ENCODE measurements at places on chromosomes 3 and 15.

DNA sequence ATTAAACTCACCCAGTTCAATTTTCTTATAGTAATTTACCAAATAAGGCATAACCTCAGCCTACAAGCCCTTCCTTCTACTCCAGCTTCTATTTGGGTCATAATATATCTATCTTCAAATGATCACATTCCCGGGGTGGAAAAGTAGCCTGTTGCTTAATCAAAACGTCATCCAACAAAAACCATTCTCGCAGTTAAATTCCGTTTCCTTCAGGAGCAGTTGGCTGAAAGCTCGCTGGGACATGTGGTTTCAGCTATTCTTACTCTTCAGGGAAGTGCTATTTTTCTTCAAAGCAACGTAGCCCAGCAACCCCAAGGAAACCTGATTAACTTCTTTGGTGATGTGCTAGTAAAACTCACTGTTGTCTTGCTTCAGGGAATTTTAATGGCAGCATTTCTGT is 59.6 kb downstream of the MAGI1 start:
- no peak for DNase-seq

DNA sequence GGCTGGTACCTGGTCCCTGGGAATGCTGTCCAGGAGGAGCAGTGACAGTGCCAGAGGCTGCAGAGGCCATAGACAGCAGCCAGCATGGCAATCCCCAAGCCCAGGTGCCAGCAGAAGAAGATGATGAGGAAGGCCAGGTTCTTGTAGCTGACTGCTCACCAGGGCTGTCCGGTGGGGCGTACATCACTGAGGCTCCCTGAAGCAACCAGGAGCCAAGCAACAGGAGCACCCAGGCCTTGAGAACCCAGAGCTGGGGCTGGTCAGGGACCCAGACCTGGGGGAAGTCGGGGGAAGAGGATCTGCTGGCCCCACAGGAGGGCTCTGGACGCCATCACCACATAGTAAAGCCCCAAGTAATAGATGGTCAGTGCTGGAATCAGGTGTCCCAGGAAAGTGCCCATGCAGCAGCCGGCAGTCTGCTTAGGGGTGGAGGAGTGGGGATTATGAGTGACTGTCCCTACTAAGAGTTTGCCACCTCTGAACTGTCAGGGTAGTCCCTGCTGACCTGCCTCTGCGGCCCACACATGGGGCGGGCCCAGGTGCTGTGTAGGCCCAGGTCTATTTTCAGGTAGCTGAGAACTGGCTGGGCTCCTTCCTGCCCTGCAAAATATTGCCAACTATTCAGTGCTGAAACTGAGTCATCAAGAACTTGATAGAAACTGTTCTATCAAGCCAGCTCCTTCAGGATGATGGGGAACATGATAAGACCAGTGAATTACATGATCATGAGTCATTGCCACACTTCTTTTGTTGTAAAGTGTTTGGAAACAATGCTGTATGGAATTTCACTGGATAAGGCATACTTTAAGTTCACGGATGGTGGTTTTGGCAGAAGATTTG is 68.7 kb downstream of the CHRD start:
- DNase-seq, result no peak

DNA sequence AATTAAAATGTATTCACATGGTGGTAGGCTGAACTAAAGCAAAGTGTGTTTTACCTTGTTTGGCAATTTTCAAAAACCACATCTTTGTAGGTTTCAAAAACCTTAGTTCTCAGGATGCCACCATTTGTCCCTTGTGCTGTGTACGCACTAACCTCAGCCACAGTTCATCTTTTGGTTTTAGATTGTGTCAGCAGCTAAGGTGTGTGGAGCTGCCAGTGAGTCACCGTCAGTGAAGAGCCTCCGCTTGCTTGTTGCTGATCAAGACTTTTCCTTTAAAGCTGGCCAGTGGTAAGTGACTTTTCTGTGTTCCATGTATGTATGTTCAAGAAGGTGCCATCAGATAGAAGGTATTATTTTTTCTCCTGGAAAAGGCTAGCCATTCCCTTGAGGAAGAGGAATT is 21.1 kb downstream of the OXNAD1 start:
- no peak for DNase-seq

GRCh38 chr3:166209701-166210100 is 372.5 kb upstream of the BCHE start:
- DNase-seq, result no peak

GRCh38 chr15:101246824-101247745 is 4.8 kb downstream of the CHSY1 start:
- no peak for DNase-seq

- DNase-seq, result no peak
These were observed 241.6 kb upstream of the ZPLD1 start for GRCh38 chr3:102193255-102193654.

DNA sequence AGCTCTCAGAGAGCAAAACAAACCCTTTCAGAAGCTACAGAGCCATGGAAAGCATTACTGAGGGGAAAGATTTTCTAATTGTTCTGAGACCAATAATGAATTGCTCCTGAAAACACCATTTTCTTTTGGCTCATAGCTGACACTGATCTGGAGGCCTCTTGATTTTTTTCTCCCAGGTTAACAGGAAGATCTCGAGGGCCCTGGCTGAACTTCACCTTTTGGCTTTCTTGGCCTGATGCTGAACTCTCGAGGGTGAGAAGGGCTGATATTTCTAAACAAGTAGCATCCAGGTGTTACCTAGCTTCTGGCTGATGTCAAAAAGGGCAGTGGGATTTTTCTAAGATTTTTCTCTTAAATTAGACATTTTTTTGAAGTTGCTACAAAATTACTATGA is 19.9 kb upstream of the NFKBIZ start:
- DNase-seq, result no peak

DNA sequence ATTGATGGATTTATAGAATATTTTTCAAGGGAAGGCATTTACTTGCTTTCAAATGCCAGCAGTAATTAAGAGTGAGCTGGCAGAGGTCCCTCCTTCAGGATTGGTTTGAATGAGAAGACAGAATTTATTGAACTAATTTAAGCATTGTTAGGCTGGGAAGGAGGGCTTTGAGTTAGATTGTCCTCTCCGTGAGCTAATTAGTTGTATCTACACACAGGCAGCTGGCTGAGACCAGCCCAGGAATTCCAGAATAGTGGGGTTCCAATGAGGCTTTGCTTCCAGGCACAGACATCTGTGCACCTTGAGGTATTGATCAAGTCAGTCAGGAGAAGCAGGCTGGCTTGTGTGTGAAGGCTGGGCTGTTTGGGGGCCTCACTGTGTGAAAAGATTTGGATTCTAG is 124.0 kb upstream of the WNT5A start:
- no peak for DNase-seq

- peak; percentile 43 for DNase-seq
These were observed 52.2 kb downstream of the IGF1R start for GRCh38 chr15:98700519-98700918.

GRCh38 chr15:52257734-52258062 is 37.9 kb downstream of the MYO5C start:
- DNase-seq, result peak; percentile 98

DNA sequence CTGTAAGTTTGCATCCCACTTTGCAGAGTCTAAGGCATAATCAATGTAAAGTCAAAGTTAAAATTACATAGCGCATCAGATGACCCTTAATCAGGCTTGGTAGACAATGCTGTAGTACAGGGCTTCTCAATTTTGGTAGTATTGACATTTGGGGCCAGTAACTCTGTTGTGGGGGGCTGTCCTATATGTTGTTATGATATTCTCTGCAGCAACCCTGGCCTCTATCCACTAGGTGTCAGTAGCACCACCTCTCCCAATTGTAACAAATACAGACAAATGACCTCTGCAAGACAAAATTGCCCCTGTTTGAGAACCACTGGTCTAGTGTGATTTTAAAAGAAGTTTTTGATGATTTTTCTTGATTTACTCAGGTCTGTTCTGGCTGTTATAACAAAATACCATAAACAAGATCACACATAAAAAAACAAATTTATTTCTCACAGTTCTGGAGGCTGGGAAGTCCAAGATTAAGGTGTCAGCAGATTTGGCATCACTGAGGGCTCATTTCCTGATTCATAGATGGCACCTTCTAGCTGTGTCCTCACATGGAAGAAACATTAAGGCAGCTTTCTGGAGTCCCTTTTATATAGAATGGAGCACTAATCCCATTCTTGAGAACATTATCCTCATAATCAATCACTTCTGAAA is 37.6 kb upstream of the SLC9A9 start:
- peak; percentile 74 for DNase-seq

- peak; percentile 53 for DNase-seq
These were observed 16.8 kb downstream of the ARMC8 start for GRCh38 chr3:138203938-138204337.

GRCh38 chr3:42836150-42837123 is 27.2 kb downstream of the ACKR2 start:
- no peak for DNase-seq

DNA sequence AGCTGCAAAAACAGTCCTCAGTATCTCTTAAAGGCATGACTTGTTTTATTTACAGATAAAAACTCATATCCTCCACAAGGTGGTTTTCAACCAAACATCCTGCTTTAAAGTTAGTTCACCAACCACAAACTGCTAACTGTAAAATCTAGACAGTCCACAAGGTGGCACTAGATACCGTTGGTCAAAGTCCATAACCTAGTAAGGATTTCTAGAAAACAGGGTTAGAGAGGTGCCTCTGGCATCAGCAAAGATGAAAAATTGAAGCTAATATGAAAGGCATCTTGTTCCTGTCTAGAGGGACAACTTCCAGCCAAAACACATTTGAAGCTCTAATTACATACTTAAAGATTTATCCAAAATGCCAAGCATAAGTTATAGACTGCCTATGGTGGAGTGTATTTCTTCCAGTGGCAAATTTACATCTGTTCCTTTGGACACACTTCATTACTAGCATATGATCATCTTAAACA is 56.0 kb downstream of the ZMAT3 start:
- DNase-seq, result peak; percentile 82

DNA sequence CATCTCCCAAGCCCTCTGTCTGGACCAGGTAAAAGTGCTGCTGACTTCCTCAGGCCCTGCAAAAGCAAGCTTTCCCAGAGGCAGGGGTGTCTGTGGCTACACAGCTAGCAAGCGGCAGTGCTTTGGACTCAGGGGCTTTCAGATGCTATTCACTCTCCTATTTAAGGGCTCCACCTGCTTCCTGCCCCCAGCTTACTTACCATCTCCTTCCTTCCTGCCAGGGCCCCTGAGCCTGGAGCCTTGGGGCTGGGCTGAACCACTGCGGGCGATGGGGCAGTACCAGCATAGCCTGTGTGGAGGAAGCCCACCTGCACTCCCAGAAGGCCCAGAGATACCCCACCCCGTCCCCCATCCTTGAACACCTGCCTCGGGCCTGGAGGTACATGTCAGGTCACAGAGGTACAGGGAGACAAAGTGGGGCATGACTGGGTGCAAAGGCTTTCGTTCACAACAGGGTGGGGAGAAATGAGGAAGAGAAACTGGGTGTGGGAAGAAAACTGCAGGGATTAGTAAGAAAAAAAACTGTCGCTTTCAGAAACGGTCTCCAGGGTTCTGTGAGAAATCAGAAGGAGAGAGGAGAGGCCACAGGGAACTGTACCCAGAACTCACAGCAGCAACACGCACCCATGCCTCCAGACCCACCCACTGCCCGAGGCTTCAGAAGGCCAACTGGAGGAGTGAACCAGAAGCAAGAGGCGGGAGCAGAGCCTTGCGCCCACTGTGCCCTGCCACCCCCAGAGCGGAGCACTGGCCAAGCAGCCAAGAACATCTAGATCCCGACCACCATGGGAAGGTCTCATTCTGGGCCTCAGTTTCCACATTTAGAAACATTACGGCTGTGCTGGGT is 49.5 kb downstream of the CCDC12 start:
- no peak for DNase-seq

DNA sequence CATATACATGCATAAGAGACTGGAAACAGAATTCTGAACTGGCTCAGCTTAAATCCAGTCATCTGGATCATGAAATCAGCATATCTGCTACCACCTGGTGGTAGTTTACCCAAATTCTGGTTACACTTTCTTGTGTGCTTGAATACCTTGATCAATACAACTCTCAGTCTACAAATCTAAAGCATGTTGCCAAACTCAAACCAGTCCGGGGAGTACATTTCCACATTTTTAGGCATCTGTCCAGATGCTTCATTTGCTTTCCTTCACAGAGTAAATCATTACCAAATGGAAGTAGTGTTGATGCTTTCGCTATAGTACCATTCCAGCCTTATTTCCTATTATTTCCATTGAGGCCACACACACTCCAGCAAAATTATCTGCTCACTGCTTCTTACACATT is 126.4 kb downstream of the P2RY1 start:
- DNase-seq, result peak; percentile 78

DNA sequence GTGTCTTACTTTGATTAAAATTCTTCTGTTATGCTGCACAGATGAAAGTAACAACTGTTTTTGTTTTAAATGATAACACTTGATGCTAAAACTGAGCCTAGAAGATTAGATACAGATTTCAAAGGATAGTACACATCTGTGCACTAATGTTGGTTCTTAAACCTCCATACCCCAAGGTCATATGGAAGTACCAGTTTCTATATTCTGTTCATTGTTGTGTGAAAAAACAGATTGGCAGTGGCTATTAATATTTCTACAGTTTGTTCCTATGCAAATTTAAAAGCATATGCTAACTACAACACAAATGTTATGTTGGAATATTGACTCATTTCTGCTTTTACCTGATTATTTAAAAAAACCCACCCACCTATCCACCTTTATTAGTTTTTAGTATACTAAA is 32.0 kb upstream of the GBE1 start:
- DNase-seq, result no peak

DNA sequence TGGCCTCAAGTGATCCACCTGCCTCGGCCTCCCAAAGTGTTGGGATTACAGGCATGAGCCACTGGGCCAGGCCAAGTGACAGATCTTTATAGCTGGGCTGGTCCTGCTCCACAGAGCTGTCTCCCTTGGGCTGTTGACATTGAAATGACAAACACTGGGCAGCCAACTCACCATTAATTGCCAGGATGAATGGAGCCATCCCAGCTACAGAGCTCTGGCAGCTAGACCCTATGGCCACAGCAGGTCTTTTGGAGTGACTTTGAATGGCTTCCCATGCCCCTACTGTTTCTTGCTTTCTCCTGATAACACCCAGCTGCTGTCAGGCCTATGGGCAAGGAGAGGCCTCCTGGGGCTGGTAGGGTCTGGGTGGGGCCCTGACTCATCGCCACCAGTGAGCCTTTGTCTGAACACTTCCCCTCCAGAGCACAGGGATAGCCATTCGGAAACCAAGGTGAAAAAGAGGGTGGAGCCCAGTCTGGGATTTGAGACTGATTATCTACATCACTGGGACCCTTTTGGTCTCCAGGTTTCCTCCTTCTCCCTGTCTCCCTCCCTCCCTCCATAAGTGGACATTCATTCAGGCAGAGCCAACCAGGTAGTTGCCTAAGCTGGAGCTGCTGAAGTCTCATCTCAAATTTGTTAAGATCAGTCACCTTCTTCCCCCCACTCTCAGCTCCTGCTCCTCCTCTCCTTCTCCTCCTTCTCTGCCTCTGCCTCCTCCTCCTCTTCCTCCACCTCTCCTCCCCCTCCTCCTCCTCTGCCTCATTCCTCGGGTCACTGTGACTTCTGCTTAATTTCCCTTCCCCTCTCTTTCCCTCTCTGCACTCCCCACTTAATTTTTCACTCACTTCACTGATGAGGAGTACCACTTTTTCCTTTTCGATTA is 34.0 kb downstream of the BHLHE40 start:
- no peak for DNase-seq

DNA sequence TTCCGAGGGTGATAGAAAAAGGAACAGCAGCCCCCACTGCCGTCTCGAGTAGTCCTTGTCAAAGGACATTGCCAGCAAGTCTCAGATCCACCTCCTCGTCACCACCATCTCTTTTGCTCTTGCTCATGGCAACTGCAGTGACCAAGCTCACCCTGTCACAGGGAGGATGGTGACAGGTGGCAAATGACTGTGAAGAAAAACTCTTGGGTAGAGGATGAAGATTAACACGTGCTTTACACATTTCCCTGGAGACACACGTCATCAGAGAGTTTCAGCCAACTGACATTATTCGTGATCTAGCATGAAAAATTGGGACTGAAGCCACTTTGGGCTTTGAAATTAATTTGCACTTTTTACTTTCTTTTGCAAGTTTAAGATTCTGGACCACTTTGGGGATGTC is 174.3 kb downstream of the EBLN2 start:
- peak; percentile 39 for DNase-seq

All from NCI-H82 (cell line).